ENCODE measurements at places on chromosomes 6 and 20.

DNA sequence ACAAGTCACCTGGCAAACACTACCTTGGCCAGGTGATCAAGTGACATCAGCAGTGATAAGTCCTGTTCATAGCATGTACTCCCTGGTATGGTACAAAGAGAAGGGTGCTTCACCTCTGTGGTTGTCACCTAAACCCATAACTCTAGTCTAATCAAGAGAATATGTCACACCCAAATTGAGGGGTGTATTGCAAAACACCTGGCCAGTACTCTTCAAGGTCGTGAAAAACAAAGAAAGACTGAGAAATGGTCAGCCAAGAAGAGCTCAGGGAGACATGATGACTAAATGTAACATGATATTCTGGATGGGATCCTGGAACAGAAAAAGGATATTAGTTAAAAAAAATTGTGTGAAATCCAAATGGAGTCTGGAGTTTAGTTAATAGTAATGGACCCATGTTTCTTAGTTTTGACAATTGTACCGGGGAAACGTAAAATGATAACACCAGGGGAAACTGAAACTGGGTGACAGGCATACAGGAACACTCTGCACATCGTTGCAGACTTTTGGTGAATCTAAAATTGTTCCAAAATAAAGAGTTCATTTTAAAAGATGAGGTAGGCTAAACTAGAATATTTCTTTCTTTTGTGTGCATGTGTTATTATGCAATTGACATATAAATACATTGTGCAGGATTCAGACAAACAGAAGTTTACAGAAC lies 262.0 kb downstream of the CDC5L start:
- no peak for DNase-seq

- peak; percentile 33 for DNase-seq
Measured at GRCh38 chr6:38215225-38215624, 395.7 kb downstream of the ZFAND3 start.

GRCh38 chr6:151719070-151719469 lies 88.4 kb upstream of the ESR1 start:
- DNase-seq = no peak

GRCh38 chr6:138428944-138429598 lies 25.0 kb downstream of the HEBP2 start:
- DNase-seq = peak; percentile 21

GRCh38 chr6:134458857-134459657 lies 141.1 kb upstream of the SGK1 start:
- DNase-seq = no peak

DNA sequence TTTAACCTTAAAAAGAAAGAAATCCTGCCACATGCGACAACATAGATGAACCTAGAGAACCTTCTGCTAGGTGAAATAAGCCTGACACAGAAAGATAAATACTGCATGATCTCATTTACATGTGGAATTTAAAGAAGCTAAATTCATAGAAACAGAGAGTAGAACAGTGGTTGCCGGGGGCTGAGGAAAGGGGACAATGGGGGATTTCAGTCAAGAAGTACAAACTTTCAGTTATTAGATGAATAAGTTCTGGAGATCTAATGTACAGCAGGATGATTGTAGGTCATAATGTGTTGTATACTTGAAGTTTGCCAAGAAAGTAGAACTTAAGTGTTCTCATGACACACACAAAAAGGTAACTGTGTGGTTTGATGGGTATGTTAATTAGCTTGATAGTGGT lies 204.3 kb upstream of the PRSS16 start:
- no peak for DNase-seq

DNA sequence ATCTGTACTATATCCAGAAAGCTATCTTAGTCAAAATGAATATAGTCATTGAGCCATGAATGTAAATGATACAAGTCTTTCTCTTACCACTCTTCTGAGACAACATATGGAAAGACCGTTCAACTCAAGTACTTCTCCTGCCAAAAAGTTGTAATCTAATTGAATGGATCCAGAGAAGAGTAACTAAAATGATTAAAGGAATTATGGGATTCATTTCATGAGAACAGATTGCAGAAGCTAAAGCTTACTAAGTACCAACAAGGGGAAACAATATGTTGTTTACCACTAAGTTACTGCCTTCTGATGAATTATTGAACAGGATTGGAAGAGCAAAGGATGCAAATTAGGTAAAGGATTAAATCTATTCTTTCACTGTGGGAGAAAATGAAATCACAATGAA lies 2.0 kb upstream of the LGSN start:
- no peak for DNase-seq

- DNase-seq = peak; percentile 67
Measured at GRCh38 chr6:37103169-37104039, 66.5 kb upstream of the PIM1 start.

DNA sequence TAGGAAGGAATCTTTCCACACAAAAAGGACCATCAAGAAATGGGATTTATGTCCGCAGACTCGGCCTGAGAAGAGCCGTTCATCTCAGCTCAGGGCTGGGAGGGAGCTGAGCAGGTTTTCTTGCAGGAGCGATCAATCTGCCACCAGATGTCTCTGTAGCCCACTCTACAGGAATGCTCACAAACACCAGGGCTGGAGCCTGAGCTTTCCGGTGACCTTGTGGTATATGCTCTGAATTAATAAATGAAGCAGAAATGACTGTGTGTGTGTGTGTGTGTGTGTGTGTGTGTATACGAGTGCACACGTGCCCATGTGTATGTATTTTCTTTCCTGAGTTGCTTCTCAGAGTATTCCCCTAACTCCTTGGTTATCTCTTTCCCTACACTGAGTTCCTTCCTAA lies 12.0 kb downstream of the CD83 start:
- peak; percentile 17 for DNase-seq

DNA sequence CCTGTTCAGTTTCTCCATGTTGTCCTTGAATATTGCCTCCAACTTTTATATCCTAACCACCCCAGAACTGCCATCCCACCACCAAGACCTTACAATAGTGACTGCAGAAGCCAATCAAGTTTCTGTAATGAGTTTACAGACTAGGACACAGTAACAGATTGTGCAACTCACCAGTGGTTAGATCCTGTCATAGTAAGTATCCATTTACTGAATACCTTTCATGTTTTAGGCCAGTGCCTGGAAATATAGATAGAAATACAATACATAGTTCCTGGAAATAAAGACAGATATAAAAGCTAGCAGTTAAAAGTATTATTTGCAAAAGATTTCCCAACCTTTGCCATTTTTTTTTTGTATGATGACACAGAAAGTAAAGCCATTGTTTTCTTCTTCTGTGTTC lies 471.8 kb upstream of the BTBD3 start:
- DNase-seq = no peak

GRCh38 chr6:74971633-74972032 lies 234.2 kb downstream of the COL12A1 start:
- DNase-seq = no peak

- DNase-seq = no peak
Measured at GRCh38 chr20:49395183-49395582, 87.3 kb downstream of the KCNB1 start.

Data from NCI-H1436 (cell line).